PC-3 (cell line): ENCODE measurements at places on chromosomes 7 and 10. TPM values are rescaled to one million over a fixed set of nuclear protein-coding genes. Genes with fewer than 3 reads are reported as not detected.

DNA sequence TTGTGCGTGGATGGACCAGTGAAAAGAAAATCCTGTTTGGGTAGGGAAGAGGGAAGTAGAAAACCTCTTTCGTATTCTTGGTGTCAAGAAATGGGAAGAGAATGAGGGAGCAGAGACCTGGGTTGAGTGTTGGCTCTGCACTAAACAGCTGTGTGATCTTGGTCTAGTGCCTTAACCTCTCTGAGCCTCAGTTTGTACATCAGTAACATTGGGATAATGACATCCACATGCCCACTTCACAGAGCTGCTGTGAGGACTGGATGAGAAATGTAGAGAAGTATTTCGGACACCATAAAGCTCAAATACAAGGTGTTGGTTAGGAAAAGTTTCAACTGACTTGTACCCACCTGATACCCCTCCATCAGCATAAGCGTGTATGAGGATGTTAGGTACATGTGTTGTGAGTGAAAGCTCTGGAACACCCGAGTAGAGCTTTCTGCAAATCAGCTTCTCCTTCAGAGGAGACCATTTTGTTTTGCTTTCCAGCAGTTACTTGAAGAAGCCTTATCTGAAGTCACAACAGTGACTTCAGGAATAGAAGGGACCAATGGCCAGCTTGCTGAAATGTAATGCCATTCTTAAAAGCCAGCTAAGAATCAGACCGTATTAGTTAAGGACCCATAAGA, 11.2 kb downstream of the TRIM56 start:
- no peak for DNase-seq

GRCh38 chr10:24854256-24854655, 98.2 kb downstream of the PRTFDC1 start:
- DNase-seq: no peak

Gene PFKFB3
- 19.5 and 22.7 TPM in 2 replicates for total RNA-seq

Gene AHCYL2
- 7.9 and 9.2 TPM in 2 replicates for total RNA-seq

DNA sequence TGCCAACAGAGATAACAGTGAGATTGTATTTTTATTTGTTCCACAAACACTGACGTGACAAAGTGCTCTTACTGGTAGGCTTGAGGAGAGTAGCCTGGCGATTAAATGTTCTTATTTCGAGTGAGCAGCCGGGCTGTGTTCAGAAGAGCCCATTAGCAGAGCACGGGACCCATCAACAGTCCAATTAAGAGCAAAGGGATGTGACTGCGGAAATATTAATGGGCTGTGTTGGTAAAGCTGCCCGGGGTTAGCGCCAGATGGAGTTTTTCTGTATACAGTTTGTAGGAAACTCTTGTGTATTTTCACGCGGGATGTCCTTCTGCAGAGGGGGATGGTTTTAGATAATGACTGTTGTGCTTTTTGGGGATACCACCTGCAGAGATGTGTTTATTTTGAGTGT, 104.3 kb downstream of the KIAA1217 start:
- no peak for DNase-seq

DNA sequence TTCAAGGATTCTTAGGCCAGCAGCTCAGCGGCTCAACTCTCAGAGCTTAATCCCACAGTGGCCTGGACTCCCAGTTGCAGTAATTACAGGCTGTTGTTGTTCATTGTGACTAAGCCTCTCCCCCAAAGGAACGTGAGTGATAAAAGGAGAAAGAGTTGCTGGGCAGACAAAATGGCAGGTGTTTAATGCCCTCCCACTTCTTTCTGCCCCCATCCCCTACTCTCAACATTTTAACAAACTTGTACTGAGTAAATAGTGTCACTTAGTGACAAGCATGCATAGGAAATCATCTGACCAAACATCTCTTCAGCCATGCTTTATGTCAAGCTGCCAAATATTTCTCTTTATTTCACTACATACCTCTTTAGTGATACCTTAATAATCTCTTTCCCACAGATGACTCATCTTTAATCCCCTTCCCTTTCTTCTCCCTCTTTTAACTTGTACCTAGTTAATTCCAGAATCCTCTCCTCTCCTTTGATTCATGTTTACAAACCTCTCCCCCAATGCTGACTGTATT, 12.4 kb upstream of the MTERF1 start:
- peak; percentile 86 for DNase-seq

- DNase-seq: peak; percentile 21
These were observed 58.2 kb upstream of the CAMK2B start for GRCh38 chr7:44383566-44383965.
